Iris pigment epithelial cell (primary cell): ENCODE measurements at places on chromosomes 12 and 14.

DNA sequence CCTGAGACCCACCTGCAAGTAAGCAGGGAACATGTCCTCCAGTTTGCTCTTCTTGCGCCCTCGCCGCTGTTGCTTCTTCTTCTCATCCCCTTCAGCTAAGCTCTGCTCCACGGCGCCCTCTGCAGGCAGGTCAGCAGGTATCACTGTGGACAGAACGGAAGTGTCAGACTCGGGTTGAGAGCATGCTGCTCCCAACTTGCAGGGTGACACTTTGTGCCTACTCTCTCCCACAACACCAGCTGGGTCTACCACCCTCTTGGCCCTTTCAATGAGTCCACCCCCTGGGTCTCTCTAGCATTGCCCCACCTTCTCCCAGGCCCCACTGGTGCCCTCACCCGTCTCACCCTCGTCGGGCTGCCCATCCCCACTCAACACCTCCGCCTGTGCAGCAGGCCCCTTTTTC, 16.7 kb downstream of the KMT2D start:
- peak; percentile 51 for DNase-seq

DNA sequence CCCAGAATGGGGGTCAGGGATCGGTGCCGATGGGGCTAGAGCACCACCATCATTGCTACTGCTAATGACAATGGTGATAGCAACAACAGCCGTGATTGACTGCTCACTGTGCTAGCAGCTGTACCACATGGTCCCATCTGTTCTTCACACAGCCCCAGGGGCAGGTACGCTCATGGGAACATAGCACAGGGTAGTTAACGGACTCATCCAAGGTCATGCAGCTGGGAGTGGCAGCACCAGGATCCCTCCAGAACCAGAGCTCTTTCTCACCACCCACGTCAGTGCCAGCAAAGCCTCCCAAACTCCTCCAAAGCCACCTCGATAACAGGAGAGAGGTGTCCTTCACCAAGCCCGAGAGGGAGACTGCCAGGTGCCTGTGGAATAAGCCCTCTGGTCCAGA, 11.2 kb upstream of the DYNC1H1 start:
- no peak for DNase-seq

DNA sequence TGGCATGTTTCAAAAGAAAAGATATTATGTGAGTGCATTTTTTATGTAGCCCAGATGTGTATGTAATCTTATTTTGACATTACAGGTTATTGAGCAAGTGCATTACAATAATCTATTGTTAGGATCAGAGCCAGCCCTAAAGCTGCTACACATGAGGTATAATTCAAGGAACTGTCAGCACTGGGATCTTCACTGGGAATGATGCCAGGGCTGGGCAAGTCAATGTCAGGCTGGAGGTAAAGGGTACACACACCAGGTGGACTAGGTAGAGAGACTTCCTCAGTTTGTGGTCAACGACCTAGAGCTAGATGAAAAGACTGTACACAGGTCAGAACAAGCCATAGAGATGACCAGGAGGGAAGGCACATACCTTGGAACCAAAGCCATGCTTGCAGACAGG, 15.4 kb downstream of the TRIM9 start:
- no peak for DNase-seq

GRCh38 chr14:67537736-67538135, 4.6 kb downstream of the PLEKHH1 start:
- no peak for DNase-seq

- no peak for DNase-seq
Observed at GRCh38 chr14:34005901-34006300, 55.0 kb upstream of the EGLN3 start.

GRCh38 chr14:60164712-60165546, at the start of gene DHRS7:
Gene DHRS7 (minus strand): TSS chr14:60165398. CDS start chr14:60165309, 89 bp downstream.
- DNase-seq, result peak; percentile 73

GRCh38 chr12:11648514-11649412, 711 bp upstream of the ETV6 start:
- DNase-seq, result peak; percentile 77

DNA sequence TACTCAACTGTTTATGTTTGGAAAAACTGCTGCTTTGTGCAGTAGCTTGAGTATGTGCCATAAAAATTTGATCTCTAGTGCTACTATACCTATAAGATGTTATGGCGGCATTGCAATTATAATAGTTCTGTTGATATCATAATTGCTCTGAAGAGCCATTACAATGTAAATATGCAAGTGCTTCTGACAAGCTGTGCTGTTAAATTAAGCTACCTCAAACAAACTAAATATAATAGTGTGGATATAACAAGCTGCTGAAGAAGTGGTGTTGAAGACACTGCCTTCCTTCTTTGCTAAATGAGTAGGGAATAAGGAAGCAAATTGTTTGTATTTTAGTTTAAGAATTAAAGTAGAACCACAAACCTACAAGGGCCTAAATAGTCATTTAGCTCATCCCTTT, 301.0 kb upstream of the MIS18BP1 start:
- no peak for DNase-seq

DNA sequence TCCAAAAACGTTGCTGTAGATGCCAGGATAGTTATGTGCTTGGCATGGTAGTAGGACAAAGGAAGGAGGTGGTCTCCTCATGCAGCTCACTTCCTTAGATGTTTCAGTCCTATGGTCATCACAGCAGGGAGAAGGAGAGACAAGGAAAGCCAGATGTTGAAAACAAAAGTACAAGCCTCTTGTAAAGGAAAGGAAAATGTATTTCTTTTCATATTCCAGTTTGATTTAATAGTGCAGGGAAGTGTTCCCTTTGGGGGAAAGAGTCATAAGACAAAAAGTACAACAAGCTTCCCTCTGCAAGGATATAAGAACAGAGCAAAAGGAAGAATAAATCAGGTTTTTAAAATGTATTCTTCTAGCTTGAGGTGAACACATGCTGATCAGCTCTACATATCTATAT, 8.6 kb upstream of the TMCC3 start:
- DNase-seq, result no peak

- no peak for DNase-seq
Observed at GRCh38 chr14:97428808-97429440, 631.7 kb downstream of the VRK1 start.

DNA sequence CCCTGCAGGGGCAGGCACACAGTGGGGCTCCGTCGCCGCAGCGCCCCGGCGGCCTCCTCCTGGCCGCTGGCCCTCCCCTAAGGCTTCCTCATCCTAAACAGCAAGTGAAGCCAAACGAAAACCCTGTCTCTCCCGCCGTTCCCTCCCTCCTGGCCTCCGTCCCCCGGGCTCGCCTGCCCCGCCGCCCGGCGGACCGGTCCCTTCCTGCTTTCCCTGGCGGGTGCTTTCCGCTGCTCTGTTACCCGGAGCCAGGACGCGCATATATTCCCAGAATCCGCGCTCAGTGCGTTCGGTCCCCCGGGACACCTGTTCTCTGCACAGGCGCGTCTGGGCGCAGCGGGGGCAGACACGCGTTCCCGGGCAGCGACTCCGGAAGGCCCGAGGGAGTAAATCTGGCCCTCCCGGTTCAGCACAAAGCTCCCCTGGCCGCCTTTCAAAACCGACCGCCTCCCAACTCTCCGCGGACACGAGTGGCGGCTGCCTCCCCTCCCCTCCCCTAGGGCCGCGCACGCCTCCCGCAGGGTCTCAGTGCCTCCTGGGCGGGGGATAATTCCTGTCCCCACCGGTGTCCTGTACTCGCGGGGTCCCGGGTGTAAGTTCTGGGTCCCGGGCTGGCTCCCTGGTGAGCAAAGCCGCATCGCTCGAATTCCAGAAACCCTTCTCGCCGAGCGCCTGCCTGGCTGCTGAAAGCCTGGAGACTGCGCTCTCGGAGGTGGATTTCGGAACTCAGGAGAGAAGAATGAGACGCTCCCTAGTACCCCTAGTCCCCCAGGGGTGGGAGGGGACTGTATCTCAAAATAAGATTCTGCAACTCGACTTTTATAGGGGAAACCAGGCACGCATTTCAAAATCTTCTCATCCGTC, 21.4 kb upstream of the CEP170B start:
- peak; percentile 21 for DNase-seq

GRCh38 chr14:38999949-39000348, 103.1 kb downstream of the SEC23A start:
- no peak for DNase-seq

GRCh38 chr14:105422695-105423487, 3.3 kb downstream of the MTA1 start:
- no peak for DNase-seq

DNA sequence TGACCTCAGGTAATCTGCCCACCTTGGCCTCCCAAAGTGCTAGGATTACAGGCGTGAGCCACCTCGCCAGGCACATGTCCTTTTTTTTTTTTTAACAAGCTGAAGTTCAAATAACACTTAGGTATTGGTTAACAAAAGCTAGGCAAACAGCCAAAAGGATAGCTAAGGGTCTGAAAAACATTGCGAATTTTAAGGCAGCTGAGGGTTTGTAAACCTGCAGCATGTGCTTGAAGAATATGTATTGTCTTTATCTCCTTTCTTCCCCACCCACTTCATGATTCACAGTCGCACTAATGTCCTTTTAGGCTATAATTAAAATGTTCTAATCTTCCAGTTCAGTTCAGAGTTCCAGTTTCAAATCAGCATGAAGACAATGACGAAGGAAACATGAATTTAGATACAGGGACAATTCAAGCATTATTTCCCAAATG, 30.1 kb upstream of the CERS5 start:
- DNase-seq, result no peak

- no peak for DNase-seq
Observed at GRCh38 chr12:102849722-102850447, 67.2 kb downstream of the PAH start.

- peak; percentile 51 for DNase-seq
Observed at GRCh38 chr12:47967461-47968321, 4.3 kb downstream of the TMEM106C start.

DNA sequence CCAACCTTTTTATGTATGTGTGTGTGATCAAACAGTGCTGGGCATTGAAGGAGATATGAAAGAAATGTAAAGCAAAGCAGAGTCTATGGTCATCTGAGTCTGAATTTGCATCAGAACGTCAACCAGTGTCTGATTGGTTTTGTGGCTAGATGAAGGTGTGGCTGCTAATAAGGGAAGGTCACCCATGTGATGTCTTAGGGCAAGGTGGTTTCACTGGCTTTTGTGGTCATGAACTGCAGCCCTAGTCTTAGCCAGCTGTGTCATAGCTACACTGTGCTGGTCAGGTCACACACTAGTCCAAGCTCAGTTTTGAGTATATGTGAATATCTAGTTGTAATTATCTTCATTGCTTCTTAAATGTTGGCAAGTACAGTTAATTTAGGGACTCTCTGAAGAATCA, 105.8 kb downstream of the TGFB3 start:
- no peak for DNase-seq

- no peak for DNase-seq
Observed at GRCh38 chr14:95464103-95464502, 52.3 kb downstream of the SYNE3 start.
